ENCODE measurements at places on chromosomes 2 and 18.

GRCh38 chr18:79344208-79344581, 51.5 kb upstream of the NFATC1 start:
- no peak for DNase-seq

DNA sequence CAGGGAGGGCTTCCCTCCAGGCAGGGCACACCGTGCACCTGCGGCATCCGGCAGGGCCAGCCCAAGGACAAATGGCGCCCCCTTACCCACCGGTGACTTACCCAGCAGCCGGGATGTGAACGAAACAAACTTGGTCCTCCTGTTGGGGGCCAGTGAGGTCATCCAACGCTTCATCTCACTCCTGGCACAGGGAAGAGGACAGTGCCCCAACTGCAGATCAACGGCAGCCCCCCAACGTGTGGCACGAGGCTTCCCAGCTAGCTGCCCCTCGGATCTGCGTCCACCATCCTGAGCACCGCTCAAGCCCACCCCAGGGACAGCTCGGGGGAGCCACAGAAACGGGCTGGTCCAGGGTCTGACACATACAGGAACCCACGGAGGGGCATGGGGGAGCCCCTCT, 12.0 kb downstream of the SNORC start:
- no peak for DNase-seq

DNA sequence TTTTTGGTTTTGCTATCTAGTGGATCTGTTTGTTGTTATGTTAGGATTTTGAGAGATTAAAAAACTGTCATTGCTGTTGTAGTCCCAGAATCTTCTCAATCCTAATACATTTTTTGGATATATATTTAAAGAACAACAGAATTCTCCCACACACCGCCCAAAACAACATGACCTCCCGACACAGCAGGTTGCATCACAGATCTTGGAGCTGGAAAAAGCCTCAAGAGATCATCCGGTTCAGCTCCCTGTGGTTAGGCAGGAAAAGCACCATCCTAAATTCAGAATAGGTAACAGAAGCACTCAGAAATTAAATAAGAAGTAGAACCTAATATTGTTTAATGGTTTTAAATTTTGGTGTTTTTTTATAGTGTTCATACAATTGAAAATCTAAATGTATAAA, 251.4 kb upstream of the STON1 start:
- DNase-seq, result no peak

DNA sequence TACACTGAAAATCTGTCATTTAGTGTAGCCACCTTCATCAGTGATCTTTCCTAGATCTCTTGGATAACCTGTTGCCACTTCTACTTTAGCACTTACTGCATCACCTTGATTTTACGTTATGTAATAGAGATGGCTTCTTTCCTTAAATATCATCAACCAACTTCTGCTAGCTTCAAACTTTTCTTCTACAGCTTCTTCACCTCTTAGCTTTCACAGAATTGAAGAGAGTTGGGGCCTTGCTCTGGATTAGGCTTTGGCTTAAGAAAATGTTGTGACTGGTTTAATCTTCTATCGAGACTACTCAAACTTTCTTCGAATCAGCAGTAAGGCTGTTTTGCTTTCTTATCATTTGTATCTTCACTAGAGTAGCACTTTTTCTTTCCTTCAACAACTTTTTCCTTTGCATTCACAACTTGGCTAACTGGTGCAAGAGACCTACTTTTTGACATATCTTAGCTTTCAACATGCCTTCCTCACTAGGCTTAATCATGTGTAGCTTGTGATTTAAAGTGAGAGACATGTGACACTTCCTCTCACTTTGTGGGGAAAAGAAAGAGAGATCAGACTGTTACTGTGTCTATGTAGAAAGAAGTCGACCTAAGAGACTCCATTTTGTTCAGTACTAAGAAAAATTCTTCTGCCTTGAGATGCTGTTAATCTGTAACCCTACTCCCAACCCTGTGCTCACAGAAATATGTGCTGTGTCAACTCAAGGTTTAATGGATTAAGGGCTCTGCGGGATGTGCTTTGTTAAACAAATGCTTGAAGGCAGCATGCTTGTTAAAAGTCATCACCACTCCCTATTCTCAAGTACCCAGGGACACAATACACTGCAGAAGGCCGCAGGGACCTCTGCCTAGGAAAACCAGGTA, 99.6 kb downstream of the ATL2 start:
- peak; percentile 70 for DNase-seq

DNA sequence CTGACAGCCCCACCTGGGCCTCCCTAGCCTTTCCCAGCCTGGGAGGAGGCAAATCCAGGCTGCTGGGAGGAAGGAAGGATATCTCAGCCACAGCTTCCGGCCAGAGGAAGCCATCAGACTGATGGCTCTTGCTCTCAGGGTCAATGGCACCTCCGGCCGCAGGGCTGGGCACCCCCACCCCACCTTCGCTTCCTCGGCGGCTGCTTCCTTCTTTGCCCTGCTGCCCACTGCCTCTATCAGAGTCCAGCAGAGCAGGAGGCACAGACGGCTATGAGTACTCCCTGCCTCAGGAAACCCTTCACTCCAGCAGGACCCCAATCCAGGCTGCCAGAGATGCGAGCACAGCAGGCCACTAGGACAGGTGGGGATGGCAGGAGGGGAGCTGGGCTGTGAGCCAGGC, 3.3 kb downstream of the SEMA4C start:
- DNase-seq, result no peak

DNA sequence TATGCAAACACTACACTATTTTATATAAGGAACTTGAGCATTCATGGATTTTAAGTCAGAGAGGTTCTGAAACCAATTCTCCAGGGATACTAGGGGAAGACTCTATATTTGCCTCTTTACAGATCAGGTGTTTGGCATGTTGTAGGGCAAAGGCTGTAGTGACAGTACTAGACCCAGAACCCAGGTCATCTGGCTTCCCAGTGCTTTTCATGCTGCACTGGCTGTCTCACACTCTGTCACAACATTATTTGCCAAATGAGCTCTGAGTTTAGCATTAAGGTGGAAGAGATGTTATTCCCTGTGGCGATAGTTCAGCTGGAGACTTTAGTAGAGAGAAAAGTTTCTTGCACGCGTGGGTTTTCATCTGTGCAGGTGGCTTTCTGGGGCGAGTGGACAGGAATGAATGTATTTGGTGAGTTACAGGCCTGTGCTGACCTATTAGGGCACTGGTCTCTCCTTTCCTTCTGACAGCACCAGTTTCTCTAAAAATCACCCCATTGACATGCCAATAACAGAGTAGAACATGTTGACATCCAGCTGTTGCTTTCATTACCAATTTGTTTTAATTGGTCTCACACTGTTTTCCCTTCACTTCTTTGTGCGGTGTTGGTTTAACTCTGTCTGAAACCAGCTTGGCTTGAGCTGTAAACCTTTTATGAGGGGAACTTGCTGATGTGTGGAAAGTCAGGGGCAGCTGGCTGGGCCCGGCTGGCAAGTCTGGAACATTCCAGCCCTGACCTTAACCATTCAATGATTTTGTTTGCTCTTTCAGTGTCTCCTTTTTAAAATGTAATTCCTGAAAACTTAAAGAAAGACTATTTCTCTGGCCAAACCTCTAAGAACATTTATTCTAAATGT, 643.0 kb upstream of the FAM98A start:
- no peak for DNase-seq

DNA sequence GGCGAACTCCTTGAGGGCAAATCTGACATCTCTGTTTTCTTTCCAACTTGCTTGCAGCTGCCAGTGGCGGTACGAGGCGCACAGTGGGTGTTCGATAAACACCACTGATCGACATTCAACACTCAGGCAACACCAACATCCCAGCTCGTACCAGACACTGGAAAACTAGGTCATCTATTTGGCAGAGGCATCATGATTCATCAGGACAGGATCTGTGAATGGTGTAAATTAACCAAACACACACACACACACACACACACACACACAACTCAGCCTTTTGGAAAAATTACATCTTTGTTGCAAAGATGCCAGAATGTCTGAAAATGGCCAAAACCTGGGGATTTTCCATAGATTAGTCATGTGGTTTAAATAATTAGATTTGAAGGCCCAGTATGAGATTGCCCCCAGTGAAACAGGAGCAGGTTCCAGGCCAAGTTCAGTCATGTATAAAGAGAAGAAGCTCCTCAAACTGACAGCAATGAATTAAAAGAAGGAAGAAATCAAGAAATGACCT, 150.5 kb upstream of the NCKAP5 start:
- no peak for DNase-seq

GRCh38 chr2:159462201-159462785, 154.1 kb downstream of the BAZ2B start:
- DNase-seq, result no peak

DNA sequence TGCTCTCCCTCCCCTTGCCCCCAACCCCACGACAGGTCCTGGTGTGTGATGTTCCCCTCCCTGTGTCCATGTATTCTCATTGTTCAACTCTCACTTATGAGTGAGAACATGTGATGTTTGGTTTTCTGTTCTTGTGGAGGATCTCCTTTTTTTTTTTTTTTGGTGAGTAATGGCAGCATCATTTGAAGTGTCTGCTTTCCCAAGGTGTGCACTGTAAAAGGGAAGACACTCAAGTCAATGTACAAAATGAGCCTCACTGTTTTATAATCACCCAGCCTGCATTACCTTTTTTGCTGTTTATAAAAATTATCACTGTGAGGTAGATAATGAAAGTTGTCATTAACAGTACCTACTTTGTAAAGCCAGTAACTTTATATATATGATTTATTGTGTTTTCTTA, 56.9 kb downstream of the INSIG2 start:
- DNase-seq, result no peak

DNA sequence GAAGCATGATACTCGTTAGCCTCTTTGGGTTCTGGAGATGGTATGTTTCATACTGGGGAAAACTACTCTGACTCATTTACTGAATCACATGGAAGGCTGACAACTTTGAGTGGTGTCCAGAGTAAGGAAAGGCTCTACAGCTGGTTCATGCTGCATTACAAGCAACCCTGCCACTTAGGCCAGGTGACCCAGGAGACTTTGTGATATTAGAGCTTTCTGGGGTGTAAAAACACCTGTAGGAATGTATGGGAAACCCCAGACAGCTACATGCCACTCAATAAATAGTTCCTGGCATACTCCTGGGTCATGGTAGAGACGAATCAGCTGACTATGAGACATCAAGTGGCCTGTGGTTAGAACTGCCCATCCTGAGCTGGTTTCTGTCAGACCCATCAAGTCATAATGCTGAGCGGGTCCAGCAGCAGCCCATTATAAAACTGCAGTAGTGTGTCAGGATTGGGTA, 21.3 kb upstream of the TCF7L1 start:
- no peak for DNase-seq

- DNase-seq, result no peak
These were observed 2.2 kb downstream of the BUB1 start for GRCh38 chr2:110675679-110676078.

DNA sequence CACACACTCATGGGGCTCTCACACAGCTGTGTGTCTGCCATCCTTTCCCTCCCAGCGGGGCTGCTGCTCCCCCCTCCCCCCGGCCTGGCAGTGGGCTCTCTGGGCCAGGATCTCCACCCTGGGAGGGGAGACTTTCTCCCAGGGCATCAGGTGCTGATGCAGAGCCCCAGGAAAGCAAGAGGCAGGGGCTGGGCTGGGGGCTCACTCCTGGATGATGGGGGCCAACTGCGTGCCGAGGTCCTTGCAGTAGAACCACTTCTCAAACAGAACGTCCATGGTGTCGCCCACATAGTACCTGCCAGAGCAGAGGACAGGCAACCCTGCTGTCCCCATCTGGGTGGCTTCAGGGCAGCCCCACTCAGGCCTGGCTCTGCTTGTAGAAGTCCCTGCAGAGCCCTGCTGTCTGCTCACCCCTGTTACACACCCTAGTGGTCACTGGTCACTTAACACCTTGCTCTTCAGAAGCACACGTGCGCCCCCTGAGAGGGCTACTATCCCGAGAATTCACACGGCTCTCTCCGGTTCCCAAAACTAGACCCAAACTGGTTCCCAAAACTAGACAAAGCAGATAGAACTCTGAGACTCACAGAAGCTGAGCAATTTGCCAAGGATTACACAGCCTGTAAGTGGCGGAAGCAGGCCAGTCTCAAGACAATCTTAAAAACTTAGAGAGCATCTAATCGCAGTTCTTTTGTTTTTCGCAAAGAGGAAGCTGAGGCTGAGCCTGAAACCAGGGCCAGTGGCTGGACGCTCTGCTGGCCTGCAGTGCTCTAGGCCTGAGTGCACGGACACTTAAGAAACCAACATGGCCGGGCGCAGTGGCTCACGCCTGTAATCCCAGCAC, 6.6 kb upstream of the OXER1 start:
- DNase-seq, result no peak

- DNase-seq, result no peak
These were observed 73.4 kb upstream of the ATL2 start for GRCh38 chr2:38450509-38450908.

GRCh38 chr2:150182566-150183235, 304.8 kb downstream of the RND3 start:
- no peak for DNase-seq

DNA sequence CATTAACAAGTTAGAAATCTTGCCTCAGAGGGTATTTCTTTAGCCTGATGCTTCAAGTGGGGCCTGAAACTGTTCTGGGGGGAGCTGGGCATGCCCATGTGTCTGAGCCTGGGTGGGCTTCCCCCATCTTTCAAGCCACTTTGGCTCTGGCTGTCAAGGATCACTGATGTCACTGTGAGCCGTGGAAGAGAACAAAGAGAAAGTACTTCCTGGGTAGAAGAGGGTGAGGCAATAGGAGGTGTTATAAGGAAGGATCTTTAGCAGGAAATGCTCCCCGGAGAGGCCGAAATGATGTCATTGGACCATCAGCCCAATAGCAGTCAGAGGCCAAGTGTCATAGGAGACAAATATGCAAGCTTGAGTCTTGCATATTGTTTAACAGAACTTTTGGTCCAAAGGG, 228.4 kb upstream of the MEX3C start:
- no peak for DNase-seq

- no peak for DNase-seq
These were observed 12.8 kb downstream of the EFR3B start for GRCh38 chr2:25054720-25055119.

GRCh38 chr2:160207271-160207670, 7.2 kb upstream of the ITGB6 start:
- DNase-seq, result no peak

GRCh38 chr2:429575-430254, 141.8 kb upstream of the ALKAL2 start:
- no peak for DNase-seq

GRCh38 chr2:138277062-138277461, 224.5 kb upstream of the SPOPL start:
- no peak for DNase-seq

- DNase-seq, result no peak
These were observed 24.5 kb upstream of the TNP1 start for GRCh38 chr2:216884347-216884746.

- no peak for DNase-seq
These were observed 91.9 kb upstream of the GPC1 start for GRCh38 chr2:240343548-240343947.
